Nephron progenitor cell (in vitro differentiated cells): ENCODE measurements at places on chromosomes 3 and 15.

GRCh38 chr3:95277613-95278012, 1214.8 kb downstream of the NSUN3 start:
- DNase-seq: no peak

DNA sequence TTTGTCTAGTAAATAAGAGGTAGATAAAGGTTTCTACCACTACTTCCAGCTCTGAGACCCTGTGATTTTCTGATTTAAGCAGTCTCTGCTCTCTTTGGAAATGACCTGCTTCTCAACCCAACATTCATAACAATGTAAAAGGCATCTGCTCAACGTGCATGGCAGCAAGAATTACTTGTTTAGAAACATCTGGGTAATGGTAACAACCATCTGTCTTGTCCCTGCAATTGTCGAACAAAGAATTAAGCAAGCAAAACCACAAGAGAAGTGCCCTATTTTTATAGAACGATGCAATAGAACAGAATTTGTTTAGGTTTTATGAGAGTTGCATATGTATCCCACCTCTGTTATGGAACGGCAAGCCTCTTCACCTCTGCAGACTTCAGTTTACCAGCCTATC, 7.1 kb upstream of the FSIP1 start:
- no peak for DNase-seq

GRCh38 chr15:99054025-99054387, 46.4 kb upstream of the PGPEP1L start:
- no peak for DNase-seq

DNA sequence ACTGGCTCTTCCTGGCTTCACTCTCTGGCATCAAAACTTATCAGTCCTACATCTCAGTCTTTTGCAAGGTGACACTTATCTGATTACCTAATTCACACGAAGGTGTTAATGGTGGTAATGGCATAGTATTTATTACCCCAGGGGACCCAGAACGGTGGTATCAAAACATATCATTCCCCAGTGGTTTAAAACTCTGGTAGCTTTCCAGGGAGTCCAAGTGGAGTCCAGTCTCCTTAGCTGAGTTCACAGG, 41.3 kb downstream of the SMAD3 start:
- DNase-seq: no peak

GRCh38 chr3:175655351-175655750, 796.2 kb downstream of the NAALADL2 start:
- no peak for DNase-seq

DNA sequence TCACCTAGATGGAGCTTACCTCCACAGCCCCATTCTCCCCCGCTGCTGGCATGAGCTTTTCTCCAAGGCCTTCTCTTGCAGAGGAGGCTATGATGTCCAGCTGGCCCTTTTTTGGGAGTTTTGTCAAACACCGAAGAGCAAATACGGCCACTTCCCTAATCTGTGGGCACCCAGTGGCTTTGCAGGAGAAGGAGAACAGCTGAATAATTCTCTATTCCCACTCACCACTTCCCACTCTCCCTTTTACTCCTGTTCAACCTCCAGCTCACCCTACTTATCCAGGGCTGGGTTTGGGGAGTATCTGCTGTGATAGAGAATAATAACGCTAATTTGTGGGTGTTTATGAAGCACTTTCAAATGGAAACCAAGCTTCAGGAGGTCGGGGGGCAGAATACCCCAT, 93.0 kb downstream of the AAGAB start:
- no peak for DNase-seq

GRCh38 chr15:42723068-42723467, 13.9 kb downstream of the CDAN1 start:
- DNase-seq: no peak

- no peak for DNase-seq
Observed at GRCh38 chr3:148255981-148256969, 441.4 kb upstream of the AGTR1 start.

GRCh38 chr3:5197470-5198312, 10.2 kb downstream of the EDEM1 start:
- no peak for DNase-seq
